ENCODE measurements at places on chromosomes 3 and 15.

DNA sequence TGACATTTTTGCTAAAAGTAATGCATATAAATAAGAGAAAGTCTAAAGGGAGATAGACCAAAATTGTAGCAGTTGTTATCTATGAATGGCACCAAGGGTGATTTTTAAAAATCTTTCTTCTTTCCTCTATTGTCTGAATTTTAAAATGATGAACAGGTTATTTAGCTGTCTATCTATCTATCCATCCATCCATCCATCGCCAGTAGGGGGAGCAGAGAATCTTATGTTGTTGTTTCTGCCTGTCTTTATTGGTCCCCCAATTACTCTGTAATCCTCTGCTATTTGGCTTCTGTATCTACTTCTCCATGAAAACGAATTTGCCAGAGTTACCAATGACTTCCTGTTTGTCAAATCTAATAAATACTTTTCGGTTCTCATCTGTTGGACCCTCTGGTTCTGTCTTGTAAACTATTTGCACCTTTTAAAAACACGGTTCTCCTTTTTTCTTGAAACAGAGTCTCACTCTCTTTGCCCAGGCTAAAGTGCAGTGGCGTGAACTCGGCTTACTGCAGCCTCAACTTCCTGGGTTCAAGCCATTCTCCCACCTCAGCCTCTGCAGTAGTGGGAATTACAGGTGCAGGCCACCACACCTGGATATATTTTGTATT lies 86.0 kb downstream of the ECT2 start:
- DNase-seq = peak; percentile 25

GRCh38 chr3:45654397-45654944 lies 34.7 kb upstream of the SACM1L start:
- no peak for DNase-seq

- no peak for DNase-seq
Observed at GRCh38 chr15:100740138-100740537, 137.7 kb downstream of the ASB7 start.

- peak; percentile 65 for DNase-seq
Observed at GRCh38 chr3:124559846-124560574, 170.2 kb upstream of the UMPS start.

GRCh38 chr3:14768881-14769280 lies 49.9 kb upstream of the FGD5 start:
- DNase-seq = no peak

DNA sequence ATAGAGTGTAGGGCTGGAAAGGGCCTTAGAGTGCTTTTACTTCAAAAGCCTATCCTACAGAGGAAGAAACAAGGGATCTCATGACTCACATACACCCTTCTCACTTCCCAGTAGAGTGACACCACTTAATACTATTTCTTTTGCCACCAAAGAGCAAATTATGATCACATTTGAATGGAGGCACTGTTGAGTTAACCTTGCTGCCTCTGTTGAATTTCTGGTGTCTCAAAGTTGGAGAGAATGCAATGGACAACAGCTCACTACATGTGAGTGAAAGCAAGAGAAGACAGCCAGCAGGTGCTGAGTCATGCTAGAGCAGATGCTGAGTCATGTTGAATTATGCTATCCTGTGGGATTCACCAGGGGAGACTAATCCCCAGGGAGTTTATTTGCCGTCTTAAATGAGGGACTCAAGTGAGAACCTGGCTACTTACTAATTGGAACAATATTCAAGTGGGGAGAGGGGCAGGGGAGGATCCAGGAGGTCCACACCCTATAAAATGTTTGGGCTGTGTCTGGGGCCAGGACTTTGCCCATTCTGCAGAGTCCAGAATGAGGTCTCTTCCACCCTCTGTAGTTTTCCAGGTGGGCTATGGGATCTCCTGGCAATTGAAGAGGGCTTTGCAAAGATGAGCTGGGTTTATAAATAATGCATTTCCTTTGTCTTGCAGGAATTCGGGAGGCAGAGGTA lies 35.8 kb downstream of the ST8SIA2 start:
- peak; percentile 14 for DNase-seq

DNA sequence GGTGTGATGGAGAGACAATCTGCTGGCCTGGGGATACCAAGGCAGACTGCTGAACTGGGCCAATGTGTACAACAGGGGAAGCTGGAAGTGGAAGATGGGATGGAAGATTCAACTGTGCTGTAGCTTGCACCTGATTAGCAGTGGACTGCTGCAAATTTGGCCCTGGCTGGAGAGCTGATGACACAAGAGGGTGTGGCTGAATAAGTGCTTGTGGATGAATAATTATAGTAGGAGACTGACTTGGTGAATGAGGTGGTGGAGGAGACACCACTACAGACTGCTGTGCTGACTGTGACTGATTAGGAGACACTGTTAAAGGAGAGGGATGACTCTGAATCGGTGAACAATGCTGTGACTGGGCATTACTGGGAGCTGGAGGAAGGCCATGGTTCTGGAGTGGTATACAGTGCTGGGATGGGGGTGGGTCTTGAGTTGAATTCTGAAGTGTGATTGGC lies 52.5 kb downstream of the PHC3 start:
- peak; percentile 43 for DNase-seq

DNA sequence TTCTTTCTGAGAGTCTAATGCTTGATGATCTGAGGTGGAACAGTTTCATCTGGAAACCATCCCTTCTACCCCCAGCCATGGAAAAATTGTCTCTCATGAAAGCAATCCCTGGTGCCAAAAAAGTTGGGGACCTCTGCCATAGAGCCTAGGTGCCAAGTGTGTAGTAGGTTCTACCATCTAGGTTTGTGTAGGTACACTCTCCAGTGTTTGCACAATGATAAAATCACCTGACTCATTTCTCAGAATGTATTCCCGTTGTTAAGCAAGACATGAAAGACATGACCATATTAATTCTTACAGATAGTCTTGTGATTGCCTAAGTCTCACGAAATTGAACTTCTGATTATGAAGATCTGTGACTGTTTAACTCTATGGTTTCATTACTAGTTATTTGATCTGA lies 68.6 kb downstream of the KAT2B start:
- DNase-seq = no peak

- no peak for DNase-seq
Observed at GRCh38 chr3:27049792-27050191, 319.4 kb downstream of the NEK10 start.

DNA sequence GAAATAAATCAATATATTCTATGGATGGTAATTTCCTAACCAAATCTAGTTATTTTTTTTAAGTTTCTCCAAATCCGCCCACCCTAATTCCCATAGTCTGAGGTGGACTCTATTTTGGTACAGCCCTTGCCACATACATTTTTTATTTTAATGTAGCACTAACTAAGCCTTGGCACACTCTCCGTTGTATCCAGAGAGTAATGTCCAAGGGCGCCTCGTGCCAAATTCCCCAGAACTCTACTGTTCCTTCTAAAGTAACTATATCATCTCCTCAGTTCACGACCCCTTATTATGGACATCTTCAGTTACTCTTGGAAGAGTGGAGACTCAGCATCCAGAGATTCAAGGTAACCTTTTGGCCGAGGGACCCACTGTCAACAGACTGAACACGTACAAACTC lies 1.3 kb downstream of the VGLL3 start:
- no peak for DNase-seq

GRCh38 chr3:8413337-8413926 lies 88.2 kb upstream of the LMCD1 start:
- DNase-seq = no peak

DNA sequence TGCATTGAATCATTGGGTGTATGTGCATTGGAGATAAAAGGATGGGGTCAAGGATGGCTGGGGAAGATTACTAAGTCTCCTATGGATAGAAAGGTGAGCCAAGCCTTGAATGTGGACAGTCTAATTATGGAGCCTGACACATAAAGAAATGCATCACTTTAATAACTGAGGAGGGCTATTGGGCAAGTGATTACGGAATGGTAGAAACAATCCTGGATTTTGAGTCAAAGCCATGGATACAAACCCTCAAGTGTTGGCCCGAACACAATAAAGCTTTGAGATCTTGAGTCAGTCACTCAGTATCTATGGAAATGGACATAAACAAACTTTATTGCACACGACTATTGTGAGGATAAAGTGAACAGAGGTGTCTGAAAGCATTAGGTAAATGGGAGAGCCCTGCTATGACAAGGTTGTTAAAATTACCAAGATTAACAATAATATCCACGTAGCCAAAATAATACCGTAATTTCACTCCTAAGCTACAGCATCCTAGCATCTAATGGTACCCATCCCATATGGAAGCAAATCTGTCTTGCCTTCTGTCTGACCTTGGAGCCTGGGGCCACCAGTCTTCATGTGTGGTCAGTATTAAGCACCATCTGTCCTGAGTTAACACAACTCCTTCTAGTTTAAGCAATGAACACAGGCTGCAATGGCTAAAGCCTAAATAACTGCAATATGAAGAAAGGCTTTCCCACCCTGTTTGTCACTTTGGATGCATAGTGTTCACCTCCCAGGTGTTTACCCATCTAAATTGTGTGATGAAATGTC lies 136.9 kb upstream of the PRICKLE2 start:
- no peak for DNase-seq

All from activated CD4-positive, alpha-beta T cell treated with anti-CD3 and anti-CD28 coated beads, Interleukin-2, amount 50 U/mL, for 16 hours (primary cell).